ENCODE measurements at places on chromosomes 5 and 9.

GRCh38 chr9:110410961-110411360, 73.3 kb upstream of the TXNDC8 start:
- no peak for DNase-seq

DNA sequence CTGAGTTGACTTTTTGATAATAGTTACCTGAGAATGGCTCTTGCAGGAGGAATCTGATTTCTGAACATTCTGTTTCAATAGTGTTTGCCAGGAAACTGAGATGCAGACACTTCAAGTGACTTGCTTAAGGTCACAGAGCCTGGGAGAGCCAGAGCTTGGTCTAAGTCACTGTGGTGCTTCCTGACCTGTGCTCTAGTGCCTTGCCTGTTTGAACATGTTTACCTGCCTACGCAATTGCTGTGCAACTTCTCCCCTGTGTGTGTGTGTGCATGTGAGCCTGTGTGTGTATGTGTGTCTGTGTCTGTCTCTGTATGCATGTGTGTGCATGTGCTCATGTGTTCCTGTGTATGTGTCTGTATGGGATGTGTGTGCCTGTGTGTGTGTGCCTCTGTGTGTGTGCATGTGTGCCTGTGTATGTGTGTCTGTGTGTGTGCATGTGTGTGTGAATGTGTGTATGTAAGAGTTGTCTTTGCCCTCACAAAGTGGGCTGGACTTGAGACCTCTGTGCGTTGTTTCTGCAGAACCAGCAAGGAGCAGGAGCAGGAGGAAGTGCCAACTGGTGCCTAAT, 185.8 kb downstream of the GADD45G start:
- DNase-seq, result no peak

GRCh38 chr5:134937526-134937925, 30.2 kb upstream of the CATSPER3 start:
- no peak for DNase-seq

GRCh38 chr9:86486891-86487837, 133.0 kb upstream of the TUT7 start:
- DNase-seq, result no peak

GRCh38 chr9:134372581-134373267, 46.5 kb downstream of the RXRA start:
- no peak for DNase-seq

GRCh38 chr9:109317979-109318741, 2.7 kb downstream of the EPB41L4B start:
- DNase-seq, result no peak

- no peak for DNase-seq
Observed at GRCh38 chr5:143010351-143010750, 240.2 kb downstream of the ARHGAP26 start.

- no peak for DNase-seq
Observed at GRCh38 chr5:142357469-142358090, 32.8 kb upstream of the SPRY4 start.

DNA sequence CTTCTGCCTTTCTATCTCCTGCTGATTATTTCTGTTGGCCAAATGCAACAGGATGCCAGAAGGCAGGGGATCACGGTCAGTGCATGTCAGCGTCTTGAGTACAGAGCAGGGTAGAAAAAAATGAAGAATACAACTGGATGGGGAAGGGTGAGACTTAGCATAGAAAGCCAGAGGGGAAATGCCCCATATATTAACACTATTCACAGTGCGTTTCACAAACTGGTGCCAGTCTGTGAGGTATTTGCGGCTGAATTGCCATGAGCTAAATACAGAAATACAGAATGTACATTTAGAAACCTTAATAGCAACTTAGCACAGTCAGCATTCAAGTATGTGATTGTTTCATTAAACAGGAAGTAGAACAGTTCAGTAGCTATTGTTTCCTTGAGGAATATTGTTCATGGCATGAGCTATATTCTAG, 31.0 kb upstream of the SLC1A3 start:
- no peak for DNase-seq

All from activated naive CD4-positive, alpha-beta T cell (primary cell).